ENCODE measurements at places on chromosomes 1 and 21.

DNA sequence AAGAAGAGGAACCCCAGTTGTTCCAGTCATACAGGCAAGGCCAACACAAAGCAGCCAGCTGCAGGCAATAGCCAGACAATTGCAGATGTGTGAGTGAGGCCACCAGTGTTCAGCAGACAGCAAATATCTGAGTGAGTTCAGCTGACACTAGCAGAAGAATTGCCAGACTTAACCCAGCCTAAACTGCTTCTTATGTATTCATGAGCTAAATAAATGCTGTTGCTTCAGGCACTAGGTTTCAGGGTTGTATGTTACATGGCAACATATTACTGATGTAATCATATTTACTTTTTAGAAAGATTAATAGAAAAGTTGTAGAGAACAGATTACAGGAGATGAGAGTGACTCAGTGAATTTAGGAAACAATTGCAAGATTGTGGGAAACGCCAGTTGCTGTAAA, 129.8 kb upstream of the CHODL start:
- H3K4me3 ChIP-seq, result no peak overlapping the region
- DNase-seq, result no peak
- H3K4me1 ChIP-seq, result no peaks in the 10 kb centered on the region
- no peaks in the 10 kb centered on the region for H3K27me3 ChIP-seq

GRCh38 chr1:178284058-178284457, 190.2 kb downstream of the RASAL2 start:
- H3K27me3 ChIP-seq, result peaks cover 4% of the 10 kb centered on the region
- H3K27ac ChIP-seq, result no peak overlapping the region
- H3K4me3 ChIP-seq, result no peak overlapping the region
- peaks cover 4% of the 10 kb centered on the region for H3K4me1 ChIP-seq
- no peaks in the 10 kb centered on the region for H3K36me3 ChIP-seq
- no peak for DNase-seq

- no peaks in the 10 kb centered on the region for H3K4me1 ChIP-seq
- H3K4me3 ChIP-seq, result no peak overlapping the region
- peaks cover 2% of the 10 kb centered on the region for H3K36me3 ChIP-seq
- no peak overlapping the region for H3K27ac ChIP-seq
- no peak for DNase-seq
These were observed 34.9 kb downstream of the CENPF start for GRCh38 chr1:214637722-214638458.

- no peaks in the 10 kb centered on the region for H3K27me3 ChIP-seq
- no peak overlapping the region for H3K27ac ChIP-seq
- H3K4me1 ChIP-seq, result peaks cover 6% of the 10 kb centered on the region
- H3K4me3 ChIP-seq, result no peak overlapping the region
These were observed 356.8 kb downstream of the LMO4 start for GRCh38 chr1:87685311-87686135.

DNA sequence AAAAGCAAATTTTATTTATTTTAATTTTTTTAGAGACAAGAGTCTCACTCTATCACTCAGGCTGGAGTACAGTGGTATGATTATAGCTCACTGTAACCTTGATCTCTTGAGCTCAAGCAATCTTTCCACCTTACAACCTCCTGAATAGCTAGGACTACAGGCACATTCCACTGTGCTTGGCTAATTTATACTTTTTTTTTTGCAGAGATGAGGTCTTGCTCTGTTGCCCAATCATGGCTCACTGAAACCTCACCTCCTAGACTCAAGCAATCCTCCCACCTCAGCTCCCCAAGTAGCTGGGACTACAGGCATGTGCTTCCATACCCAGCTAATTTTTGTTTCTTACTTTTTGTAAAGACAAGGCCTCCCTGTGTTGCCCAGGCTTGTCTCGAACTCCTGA, 49.5 kb downstream of the DR1 start:
- no peak overlapping the region for H3K27ac ChIP-seq
- no peak for DNase-seq
- H3K27me3 ChIP-seq, result no peaks in the 10 kb centered on the region

DNA sequence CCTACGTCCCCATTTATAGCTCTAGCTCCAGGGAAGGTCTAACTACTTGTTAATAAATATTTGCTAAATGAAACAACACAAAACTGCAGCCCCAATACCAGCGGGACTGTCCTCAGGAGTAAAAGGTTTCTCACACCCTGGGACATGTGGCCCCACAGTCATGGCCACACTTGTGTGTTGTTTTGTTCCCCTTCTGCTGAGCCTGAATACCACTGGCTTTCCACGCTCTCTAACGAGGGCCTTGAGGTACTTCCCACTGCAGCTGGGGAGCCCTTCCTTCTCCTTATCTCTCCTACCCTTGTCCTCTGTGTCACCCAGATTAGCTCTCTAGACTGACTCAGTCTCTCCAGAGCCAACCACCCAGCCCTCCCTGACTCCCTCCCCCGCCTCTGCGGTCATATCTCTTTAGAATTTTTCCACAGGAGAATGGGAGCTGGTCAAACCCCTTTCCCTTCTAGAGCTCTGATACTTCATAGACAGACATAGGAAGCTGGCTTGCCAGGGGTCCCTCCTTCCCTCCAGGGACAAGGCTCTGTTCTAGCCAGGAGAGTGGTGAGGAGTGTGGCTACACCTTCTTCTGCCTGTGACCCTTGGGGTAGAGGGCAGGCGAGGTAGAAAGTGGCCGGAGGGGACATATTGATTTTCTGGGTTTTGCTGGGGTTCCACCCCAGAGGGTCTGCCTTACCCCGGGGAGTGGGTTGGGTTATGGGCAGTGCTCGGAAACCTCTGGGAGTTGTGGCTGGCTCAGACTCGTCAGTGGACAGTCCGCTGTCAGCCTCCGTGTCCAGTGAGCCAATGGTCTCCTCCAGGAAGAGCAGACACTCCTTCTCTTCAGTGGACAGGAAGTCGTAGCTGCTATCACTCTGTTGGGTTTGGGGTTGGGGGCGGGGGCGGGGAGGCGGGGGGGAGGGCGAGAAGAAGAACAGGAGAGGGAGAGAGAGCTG, 8.1 kb downstream of the C1orf116 start:
- H3K27me3 ChIP-seq, result peaks cover 18% of the 10 kb centered on the region
- H3K4me1 ChIP-seq, result peaks cover 3% of the 10 kb centered on the region
- H3K36me3 ChIP-seq, result no peaks in the 10 kb centered on the region
- no peak overlapping the region for H3K4me3 ChIP-seq

- no peak overlapping the region for H3K27ac ChIP-seq
- no peak for DNase-seq
- no peaks in the 10 kb centered on the region for H3K4me1 ChIP-seq
- H3K27me3 ChIP-seq, result no peaks in the 10 kb centered on the region
These were observed 70.2 kb downstream of the TRIM11 start for GRCh38 chr1:228336308-228337030.

DNA sequence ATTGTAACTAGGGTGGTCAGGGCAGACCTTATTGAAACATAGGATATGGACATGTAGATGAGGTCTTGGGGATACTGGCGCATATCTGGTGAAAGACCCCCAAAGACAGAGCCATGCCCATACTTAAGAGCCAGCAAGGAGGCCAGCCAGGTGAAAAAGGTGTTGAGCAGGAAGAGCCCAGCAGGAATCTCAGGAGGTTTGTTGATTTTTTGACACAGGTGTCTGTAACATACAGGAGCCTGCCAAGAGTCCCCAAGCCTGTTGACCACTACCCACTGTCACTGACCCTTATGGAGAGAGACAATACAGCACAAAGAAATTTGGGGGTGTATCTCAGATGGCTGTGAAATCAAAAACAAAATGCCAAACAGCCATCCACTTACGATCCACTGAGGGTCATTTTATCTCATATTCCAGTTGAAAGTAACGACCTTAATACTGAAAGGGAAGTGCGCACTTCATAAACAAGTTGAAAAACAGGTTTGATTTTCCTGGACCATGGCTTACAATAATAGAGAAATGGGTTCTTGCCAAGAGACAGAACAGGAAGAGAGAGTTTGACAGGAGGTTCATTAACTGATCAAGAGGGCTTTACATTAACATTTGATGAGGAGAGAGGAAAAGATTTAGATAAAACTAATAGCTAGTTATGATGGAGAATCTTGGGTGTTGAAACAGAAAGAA, 163.6 kb downstream of the GLUL start:
- no peaks in the 10 kb centered on the region for H3K4me1 ChIP-seq
- H3K36me3 ChIP-seq, result peaks cover 2% of the 10 kb centered on the region
- no peak overlapping the region for H3K27ac ChIP-seq
- peaks cover 5% of the 10 kb centered on the region for H3K27me3 ChIP-seq
- H3K4me3 ChIP-seq, result no peak overlapping the region
- no peak for DNase-seq

DNA sequence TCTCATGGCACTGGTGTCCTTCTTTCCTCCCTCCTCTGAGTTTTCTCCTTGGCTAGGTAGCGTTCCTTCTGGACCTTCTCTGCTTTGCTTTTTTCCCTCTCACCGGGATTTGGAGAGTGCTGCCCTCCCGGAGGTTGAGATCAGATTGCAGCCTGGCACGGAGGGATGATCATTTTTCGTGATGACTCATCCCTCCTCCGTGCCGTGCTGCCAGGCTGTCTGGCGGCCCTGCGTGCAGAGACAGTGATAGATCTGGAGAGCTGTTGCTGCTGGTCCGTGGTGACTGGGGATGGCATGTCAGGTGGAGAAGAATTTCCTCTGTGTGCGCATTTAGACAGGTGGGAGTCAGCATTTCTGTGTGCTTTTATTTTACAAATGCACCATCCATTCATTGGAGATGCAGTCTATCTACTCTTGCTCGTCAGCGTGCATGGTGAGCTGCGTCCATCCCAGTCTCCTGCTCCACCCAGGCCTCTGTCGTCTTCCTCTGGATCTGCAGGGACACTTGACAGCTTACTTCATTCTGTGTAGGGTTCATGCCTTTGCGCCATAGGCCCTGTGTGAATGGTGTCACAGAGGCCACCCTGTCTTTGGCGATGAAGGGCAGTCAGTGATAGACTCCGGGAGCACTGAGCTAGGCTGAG, 104.4 kb downstream of the PCBP3 start:
- no peaks in the 10 kb centered on the region for H3K27me3 ChIP-seq
- no peak for DNase-seq
- no peaks in the 10 kb centered on the region for H3K4me1 ChIP-seq

GRCh38 chr1:12424087-12424529, 193.9 kb downstream of the DHRS3 start:
- no peak overlapping the region for H3K4me3 ChIP-seq
- no peak overlapping the region for H3K27ac ChIP-seq
- H3K4me1 ChIP-seq, result no peaks in the 10 kb centered on the region
- no peak for DNase-seq
- H3K36me3 ChIP-seq, result peaks cover 21% of the 10 kb centered on the region

GRCh38 chr1:207815913-207816291, 64.0 kb downstream of the CD46 start:
- peaks cover 79% of the 10 kb centered on the region for H3K4me1 ChIP-seq
- H3K27ac ChIP-seq, result peak overlapping the region; percentile 86
- no peak for DNase-seq
- peak overlapping the region; percentile 12 for H3K4me3 ChIP-seq
- no peaks in the 10 kb centered on the region for H3K27me3 ChIP-seq

- H3K27me3 ChIP-seq, result peaks cover 8% of the 10 kb centered on the region
- no peaks in the 10 kb centered on the region for H3K36me3 ChIP-seq
These were observed 24.5 kb upstream of the SLC1A7 start for GRCh38 chr1:53166912-53167311.

- H3K27ac ChIP-seq, result no peak overlapping the region
- no peak for DNase-seq
- no peaks in the 10 kb centered on the region for H3K4me1 ChIP-seq
- no peak overlapping the region for H3K4me3 ChIP-seq
- H3K36me3 ChIP-seq, result no peaks in the 10 kb centered on the region
These were observed 258.3 kb downstream of the OLFM3 start for GRCh38 chr1:101738475-101738874.

DNA sequence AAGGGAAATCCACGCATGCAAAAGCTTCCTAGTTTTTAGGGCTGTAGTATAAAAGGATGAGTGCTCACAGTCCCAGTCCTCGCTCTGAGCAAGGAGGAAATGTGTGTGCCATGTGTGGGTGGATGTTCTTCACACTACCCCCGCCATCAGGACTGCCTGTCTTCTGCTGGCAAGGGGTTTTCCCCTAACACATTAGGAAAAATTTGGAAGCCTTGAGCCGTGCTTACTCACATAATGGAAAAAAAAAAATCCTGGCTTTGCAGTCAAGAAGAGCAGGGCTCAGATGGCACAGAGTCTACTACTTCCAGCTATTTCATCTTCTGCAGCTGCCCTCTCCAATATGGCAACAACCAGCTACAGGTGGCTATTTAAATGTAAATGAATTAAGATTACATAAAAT, 363.1 kb downstream of the PLPP3 start:
- no peak overlapping the region for H3K4me3 ChIP-seq
- no peaks in the 10 kb centered on the region for H3K36me3 ChIP-seq
- no peaks in the 10 kb centered on the region for H3K4me1 ChIP-seq
- H3K27me3 ChIP-seq, result peaks cover 2% of the 10 kb centered on the region
- H3K27ac ChIP-seq, result no peak overlapping the region

GRCh38 chr1:157310401-157310800, 172.2 kb upstream of the ETV3 start:
- no peaks in the 10 kb centered on the region for H3K36me3 ChIP-seq
- peaks cover 19% of the 10 kb centered on the region for H3K27me3 ChIP-seq
- H3K4me1 ChIP-seq, result peaks cover 5% of the 10 kb centered on the region
- H3K4me3 ChIP-seq, result no peak overlapping the region

GRCh38 chr1:200366577-200367253, 43.1 kb downstream of the ZNF281 start:
- peaks cover 6% of the 10 kb centered on the region for H3K36me3 ChIP-seq
- H3K4me1 ChIP-seq, result peaks cover 7% of the 10 kb centered on the region
- H3K27me3 ChIP-seq, result peaks cover 2% of the 10 kb centered on the region
- no peak for DNase-seq

- H3K36me3 ChIP-seq, result peaks cover 20% of the 10 kb centered on the region
- H3K27me3 ChIP-seq, result no peaks in the 10 kb centered on the region
- peaks cover 21% of the 10 kb centered on the region for H3K4me1 ChIP-seq
- DNase-seq, result no peak
- H3K27ac ChIP-seq, result peak overlapping the region; percentile 91
These were observed 192.3 kb downstream of the SLC45A1 start for GRCh38 chr1:8510041-8510823.

DNA sequence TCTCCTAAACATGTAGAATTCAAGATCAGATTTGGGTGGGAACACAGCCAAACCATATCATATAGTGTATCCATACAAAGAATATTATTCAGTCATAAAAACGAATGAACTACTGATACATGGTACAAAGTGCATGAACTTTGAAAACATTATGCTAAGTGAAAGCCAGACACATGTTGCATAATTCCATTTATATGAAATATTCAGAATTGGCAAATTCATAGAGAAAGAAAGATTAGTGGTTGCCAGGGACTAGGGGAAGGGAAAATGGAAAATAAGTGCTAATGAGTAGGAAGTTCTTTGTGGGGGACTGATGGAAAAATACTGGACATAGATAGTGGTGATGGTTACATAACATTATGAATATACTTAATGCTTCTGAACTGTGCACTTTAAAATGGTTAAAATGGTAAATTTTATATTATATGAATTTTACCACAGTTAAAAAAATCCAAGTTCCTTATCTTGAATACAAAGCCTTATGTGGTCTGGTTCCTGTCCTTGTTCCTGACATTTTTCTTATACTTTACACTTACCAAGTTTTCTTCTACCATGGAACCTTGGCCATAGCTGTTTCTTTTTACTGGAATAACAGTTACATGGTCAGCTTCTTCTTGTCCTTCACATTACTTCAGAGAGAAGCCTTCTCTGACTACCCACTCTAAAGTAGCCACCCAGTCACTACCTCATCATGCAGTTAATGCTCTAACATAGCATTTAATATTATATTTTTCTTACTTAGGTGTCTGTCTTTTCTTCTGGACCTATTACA, 64.0 kb downstream of the CCDC18 start:
- DNase-seq, result no peak
- peaks cover 41% of the 10 kb centered on the region for H3K36me3 ChIP-seq
- H3K27ac ChIP-seq, result no peak overlapping the region
- no peak overlapping the region for H3K4me3 ChIP-seq
- H3K27me3 ChIP-seq, result no peaks in the 10 kb centered on the region
- H3K4me1 ChIP-seq, result no peaks in the 10 kb centered on the region

- no peak overlapping the region for H3K27ac ChIP-seq
- H3K27me3 ChIP-seq, result no peaks in the 10 kb centered on the region
- peaks cover 17% of the 10 kb centered on the region for H3K36me3 ChIP-seq
- H3K4me3 ChIP-seq, result no peak overlapping the region
- no peak for DNase-seq
These were observed 19.7 kb downstream of the ELK4 start for GRCh38 chr1:205612104-205612503.

Data from memory B cell (primary cell).